Testis (tissue), 5 donors: ENCODE measurements at places on chromosomes 3 and 15. TPM values are rescaled to one million over a fixed set of nuclear protein-coding genes. Genes with fewer than 3 reads are reported as not detected.
A peak's percentile ranks its signal among the peaks of the same experiment; 100 is the strongest.

GRCh38 chr3:43686700-43687498, 3.8 kb upstream of the ABHD5 start:
- no peaks in the 10 kb centered on the region for H3K36me3 ChIP-seq
- DNase-seq = no peak
- peaks cover 3% of the 10 kb centered on the region for H3K4me1 ChIP-seq
- H3K4me3 ChIP-seq = no peak overlapping the region

REC114 gene
- 28.7 TPM for total RNA-seq

- peaks cover under 1% of the 10 kb centered on the region for H3K4me1 ChIP-seq
- H3K27ac ChIP-seq = no peak overlapping the region
- no peaks in the 10 kb centered on the region for H3K27me3 ChIP-seq
- H3K36me3 ChIP-seq = no peaks in the 10 kb centered on the region
Observed at GRCh38 chr3:112807685-112808084, 39.0 kb downstream of the CD200R1L start.

DNA sequence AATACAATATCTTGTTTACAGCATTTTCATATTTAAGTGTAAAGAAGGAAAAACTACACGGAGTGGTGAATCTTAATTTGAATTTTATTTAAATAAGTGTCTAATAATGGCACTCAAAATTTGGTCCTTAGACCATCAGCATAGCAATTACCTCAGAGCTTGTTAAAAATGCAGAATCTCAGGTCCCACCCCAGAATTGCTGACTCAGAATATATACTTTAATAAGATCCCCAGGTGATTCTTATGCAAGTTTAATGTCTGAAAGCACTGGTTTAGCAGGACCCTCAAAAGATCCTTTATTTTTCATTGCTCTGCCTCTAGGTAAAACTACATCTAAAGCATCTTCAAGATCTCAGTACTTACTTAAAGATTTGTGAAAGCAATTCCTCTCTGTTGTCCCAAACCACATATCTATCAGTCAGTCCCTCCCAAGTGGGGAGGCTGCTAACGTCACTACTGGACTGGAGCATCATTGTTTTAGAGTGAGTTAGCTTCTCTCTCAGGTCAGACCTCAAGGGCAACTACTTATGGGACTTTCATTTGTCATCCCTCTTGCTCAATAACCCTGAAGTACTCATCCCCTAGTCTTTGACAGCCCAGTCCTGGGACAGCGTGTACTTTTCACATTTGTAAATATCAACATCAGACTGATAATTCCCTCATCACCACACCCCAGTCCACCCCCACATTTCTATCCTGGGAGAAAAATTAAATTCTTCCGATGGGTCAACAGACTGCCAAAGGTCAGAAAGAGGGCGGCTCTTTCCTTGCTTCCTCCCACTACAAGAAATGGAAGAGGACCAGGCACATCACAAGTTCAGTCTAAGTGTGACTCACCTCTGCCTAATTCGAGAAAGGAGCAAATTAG, 76.7 kb downstream of the CBLB start:
- DNase-seq = peak; percentile 77
- H3K36me3 ChIP-seq = no peaks in the 10 kb centered on the region
- peak overlapping the region; percentile 5 for H3K27ac ChIP-seq
- no peak overlapping the region for H3K4me3 ChIP-seq
- no peaks in the 10 kb centered on the region for H3K27me3 ChIP-seq

DNA sequence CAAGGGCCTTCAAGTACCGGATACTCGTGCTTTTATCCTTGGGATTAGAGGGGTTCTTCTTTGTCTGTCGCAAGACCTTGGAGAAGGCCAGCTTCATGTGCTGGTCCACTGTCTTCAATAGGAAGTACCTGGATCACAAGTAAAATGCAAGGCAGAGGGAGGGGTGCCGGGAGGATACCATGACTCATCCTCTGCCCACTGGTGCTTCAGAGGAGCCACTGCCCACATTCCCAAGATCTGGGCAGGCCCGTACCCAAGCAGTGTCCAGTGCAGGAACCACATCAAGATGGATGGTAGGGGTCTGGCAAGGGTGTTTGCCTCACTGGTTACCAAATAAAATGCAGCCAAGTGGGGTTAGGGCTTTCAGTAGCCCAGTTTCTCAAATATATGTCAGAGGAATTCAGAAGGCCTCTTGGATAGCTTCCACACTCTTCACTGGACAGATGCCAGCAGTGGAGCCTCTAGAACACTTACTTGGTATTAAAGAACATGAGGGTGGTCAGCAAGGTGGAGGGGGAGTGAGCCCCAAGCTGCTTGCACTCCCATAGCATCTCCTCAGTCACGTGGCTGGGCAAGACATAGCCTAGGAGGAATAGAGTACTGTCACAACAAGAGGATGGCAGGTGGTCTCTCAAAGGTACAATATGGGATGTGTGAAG, 3.6 kb upstream of the IMPDH2 start:
- H3K4me3 ChIP-seq = no peak overlapping the region
- no peak for DNase-seq
- no peaks in the 10 kb centered on the region for H3K27me3 ChIP-seq
- peaks cover 12% of the 10 kb centered on the region for H3K4me1 ChIP-seq
- H3K27ac ChIP-seq = no peak overlapping the region

PCLAF gene
- total RNA-seq = 10.9 TPM

DNA sequence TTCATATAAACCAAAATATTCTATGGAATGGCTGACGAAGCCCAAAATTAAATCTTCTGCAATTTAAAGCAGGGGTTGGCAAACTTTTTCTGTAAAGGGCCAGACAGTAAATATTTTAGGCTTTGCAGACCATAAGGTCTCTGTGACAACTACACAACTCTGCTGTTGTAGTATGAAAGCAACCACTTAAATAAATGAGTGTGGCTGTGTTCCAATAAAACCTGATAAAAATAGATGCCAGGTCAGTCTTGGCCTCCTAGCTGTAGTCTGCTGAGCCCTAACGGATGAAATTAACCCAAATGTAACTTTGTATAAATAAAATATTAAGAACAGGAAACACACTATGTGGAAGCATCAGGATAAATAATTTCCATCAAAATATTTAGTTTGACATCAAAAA, 104.2 kb downstream of the FBXL22 start:
- H3K27ac ChIP-seq = no peak overlapping the region
- no peak for DNase-seq
- no peaks in the 10 kb centered on the region for H3K27me3 ChIP-seq
- H3K36me3 ChIP-seq = no peaks in the 10 kb centered on the region
- H3K4me3 ChIP-seq = no peak overlapping the region
- no peaks in the 10 kb centered on the region for H3K4me1 ChIP-seq

- no peaks in the 10 kb centered on the region for H3K27me3 ChIP-seq
- H3K36me3 ChIP-seq = peaks cover 4% of the 10 kb centered on the region
- H3K27ac ChIP-seq = peak within 1 kb of the TSS; percentile 88
- peak; percentile 98 for DNase-seq
- peak within 1 kb of the TSS; percentile 86 for H3K4me3 ChIP-seq
- H3K4me1 ChIP-seq = peaks cover 42% of the 10 kb centered on the region
Observed at GRCh38 chr3:52278510-52279069, at the start of gene WDR82. WDR82 (minus strand) TSS chr3:52278649; CDS start chr3:52278361, 288 bp downstream.

- no peak for DNase-seq
- peaks cover 19% of the 10 kb centered on the region for H3K4me1 ChIP-seq
- H3K27ac ChIP-seq = no peak overlapping the region
- H3K27me3 ChIP-seq = no peaks in the 10 kb centered on the region
- H3K36me3 ChIP-seq = no peaks in the 10 kb centered on the region
Observed at GRCh38 chr3:187567021-187567420, 103.2 kb downstream of the SST start.

GRIP2 gene
- total RNA-seq = 2.4 TPM
